ENCODE measurements at places on chromosomes 7 and 10.

DNA sequence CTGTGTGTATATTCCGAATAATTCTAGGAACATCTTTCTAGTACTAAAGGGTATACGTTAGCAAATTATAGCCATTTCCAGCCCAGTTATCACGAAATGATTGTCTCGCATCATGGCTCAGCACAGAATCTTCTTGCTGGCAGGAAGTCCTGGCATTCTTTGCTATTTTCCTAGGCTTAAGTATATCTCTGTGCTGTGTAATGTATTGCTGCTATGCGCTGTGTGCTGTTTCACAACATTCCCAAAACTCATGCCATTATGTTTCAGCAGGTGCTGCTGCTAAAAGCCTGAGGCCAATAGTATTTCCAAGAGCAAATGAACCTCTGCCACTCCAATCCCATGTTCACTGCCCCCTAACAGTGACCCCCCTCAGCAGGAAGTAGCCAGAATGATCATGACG lies 62.9 kb upstream of the ZNF92 start:
- DNase-seq: no peak

DNA sequence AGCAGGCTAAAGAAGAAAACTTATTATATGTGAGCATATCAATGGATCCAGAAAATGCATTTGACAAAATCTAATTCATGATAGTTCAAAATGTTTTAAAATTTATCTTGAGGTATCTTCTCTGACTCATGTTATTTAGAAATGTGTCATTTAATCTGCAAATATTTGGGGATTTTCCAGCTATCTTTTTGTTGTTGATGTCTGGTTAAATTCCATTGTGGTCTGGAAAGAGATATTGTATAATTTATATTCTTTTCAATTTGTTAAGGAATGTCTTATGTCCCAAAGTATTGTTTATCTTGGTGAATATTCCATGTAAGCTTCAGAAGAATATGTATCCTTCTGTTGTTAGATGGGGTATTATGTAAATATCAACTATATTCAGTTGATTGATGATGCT lies 942.5 kb downstream of the KCNMA1 start:
- DNase-seq: no peak

- no peak for DNase-seq
Measured at GRCh38 chr10:44306147-44306710, 78.7 kb downstream of the CXCL12 start.

GRCh38 chr10:113176652-113177155 lies 226.7 kb downstream of the TCF7L2 start:
- DNase-seq: no peak

- DNase-seq: no peak
Measured at GRCh38 chr7:48887500-48887899, 36.8 kb upstream of the CDC14C start.

- no peak for DNase-seq
Measured at GRCh38 chr10:110353244-110354119, 48.8 kb upstream of the SMNDC1 start.
